ENCODE measurements at places on chromosomes 3 and 15. TPM values are rescaled to one million over a fixed set of nuclear protein-coding genes. Genes with fewer than 3 reads are reported as not detected.

GRCh38 chr15:95709959-95710695 lies 620.4 kb upstream of the NR2F2 start:
- DNase-seq: no peak

GRCh38 chr3:133734305-133734704 lies 11.9 kb upstream of the TF start:
- DNase-seq: no peak

DNA sequence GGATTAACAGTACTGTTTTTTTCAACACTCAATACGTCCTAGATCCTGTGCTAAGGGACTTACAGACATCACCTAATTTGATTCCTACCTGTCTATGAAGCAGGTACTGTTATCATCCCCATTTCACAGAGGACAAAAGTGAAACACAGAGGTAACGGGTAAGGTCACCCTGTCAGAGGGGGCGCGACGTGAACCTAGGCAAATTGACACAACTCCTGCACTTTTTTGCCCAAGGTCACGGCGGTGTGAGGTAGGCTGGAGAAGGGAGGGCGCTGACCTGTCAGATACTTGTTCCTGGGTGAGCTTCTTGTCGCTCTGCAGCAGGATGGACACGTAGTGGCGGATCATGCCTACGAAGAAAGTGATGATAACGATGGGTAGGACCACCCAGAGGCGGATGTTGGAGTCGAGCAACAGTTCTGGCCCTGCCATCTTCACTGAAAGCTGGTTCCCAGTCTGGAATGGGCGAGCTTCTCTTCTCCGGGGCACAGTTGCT lies 363 bp downstream of the EMC3 start:
- no peak for DNase-seq

- no peak for DNase-seq
Measured at GRCh38 chr3:2420919-2421318, 322.3 kb downstream of the CNTN4 start.

- no peak for DNase-seq
Measured at GRCh38 chr15:64455961-64456371, 4.4 kb upstream of the ZNF609 start.

The FOXL2NB gene
- not detected for total RNA-seq

The MUC4 gene
- not detected for total RNA-seq

The PLCB2 gene
- total RNA-seq: 0.28 TPM

The DCBLD2 gene
- total RNA-seq: 196 TPM

Data from IMR-90 (cell line).